SJCRH30 (cell line): ENCODE measurements at places on chromosomes 13 and 19. TPM values are rescaled to one million over a fixed set of nuclear protein-coding genes. Genes with fewer than 3 reads are reported as not detected.

- no peak overlapping the region for H3K27ac ChIP-seq
- peaks cover 17% of the 10 kb centered on the region for H3K36me3 ChIP-seq
- H3K4me3 ChIP-seq: no peak overlapping the region
- H3K4me1 ChIP-seq: peaks cover 7% of the 10 kb centered on the region
- H3K27me3 ChIP-seq: no peaks in the 10 kb centered on the region
These were observed 131.8 kb downstream of the STARD13 start for GRCh38 chr13:33153421-33154404.

C5AR2 gene
- total RNA-seq: not detected in 2 replicates

ADPRHL1 gene
- total RNA-seq: 1.9 and 2.2 TPM in 2 replicates

OR10H1 gene
- not detected in 2 replicates for total RNA-seq

DNA sequence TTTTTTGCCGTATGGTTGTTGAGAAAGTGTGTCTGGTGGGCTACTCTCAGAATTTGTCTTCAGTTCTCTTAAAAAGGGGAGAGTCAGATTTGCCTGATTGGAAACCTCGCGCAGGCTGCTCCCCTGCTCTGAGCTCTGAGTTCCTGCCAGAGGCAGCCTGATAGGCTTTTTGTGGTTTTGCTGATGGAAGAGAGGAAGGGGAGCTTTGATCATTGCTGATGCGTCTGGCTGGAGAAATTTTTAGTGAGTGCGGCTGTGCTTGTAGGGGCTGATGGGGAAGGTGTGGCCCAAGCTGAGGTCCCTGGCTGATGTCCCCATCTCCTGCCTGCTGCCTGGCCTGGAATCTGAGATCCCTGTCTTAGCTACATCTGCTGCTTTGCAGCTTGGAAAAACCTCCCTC, 2.8 kb downstream of the CHST8 start:
- H3K4me3 ChIP-seq: no peak overlapping the region
- H3K36me3 ChIP-seq: no peaks in the 10 kb centered on the region
- peak; percentile 23 for DNase-seq
- no peak overlapping the region for H3K27ac ChIP-seq
- peaks cover 11% of the 10 kb centered on the region; the same call in 1 of the 2 replicates for H3K4me1 ChIP-seq

GRCh38 chr19:10888421-10888866, 17.1 kb downstream of the CARM1 start:
- H3K4me1 ChIP-seq: peaks cover 30% of the 10 kb centered on the region
- no peaks in the 10 kb centered on the region for H3K27me3 ChIP-seq
- H3K4me3 ChIP-seq: no peak overlapping the region
- H3K27ac ChIP-seq: peak overlapping the region; percentile 68
- DNase-seq: peak; percentile 87
- no peaks in the 10 kb centered on the region for H3K36me3 ChIP-seq

GRCh38 chr19:13583114-13583513, 76.8 kb upstream of the CACNA1A start:
- H3K4me1 ChIP-seq: no peaks in the 10 kb centered on the region
- H3K36me3 ChIP-seq: no peaks in the 10 kb centered on the region
- no peak for DNase-seq

DNA sequence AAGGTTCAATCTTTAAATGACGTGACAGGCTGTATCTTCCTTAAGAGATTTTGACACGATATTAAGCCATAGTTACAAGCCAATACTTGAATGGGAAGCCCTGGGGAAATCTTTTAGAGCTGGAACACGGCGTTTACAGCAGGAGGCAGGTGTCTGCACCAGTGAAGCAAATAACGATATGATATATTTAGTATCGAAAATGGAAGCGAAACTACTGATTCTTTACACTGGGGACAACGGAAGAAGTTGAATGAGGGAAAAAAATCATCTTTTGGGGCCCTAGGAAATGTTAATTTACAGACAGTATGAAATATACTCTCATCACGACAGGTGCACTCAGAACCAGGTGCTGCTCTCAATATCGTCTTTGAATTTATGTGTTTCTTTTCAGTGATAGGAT, 793.9 kb upstream of the PCDH20 start:
- H3K27me3 ChIP-seq: no peaks in the 10 kb centered on the region
- no peak overlapping the region for H3K27ac ChIP-seq
- DNase-seq: no peak
- no peaks in the 10 kb centered on the region for H3K36me3 ChIP-seq
- no peak overlapping the region for H3K4me3 ChIP-seq

- H3K27ac ChIP-seq: no peak overlapping the region
- H3K36me3 ChIP-seq: no peaks in the 10 kb centered on the region
- no peaks in the 10 kb centered on the region for H3K27me3 ChIP-seq
- DNase-seq: no peak
These were observed 47.9 kb downstream of the CAB39L start for GRCh38 chr13:49395878-49396380.

- H3K4me1 ChIP-seq: no peaks in the 10 kb centered on the region
- DNase-seq: no peak
- no peak overlapping the region for H3K27ac ChIP-seq
- no peaks in the 10 kb centered on the region for H3K27me3 ChIP-seq
- H3K4me3 ChIP-seq: no peak overlapping the region
These were observed 43.3 kb downstream of the DLEU7 start for GRCh38 chr13:50800091-50800739.

DNA sequence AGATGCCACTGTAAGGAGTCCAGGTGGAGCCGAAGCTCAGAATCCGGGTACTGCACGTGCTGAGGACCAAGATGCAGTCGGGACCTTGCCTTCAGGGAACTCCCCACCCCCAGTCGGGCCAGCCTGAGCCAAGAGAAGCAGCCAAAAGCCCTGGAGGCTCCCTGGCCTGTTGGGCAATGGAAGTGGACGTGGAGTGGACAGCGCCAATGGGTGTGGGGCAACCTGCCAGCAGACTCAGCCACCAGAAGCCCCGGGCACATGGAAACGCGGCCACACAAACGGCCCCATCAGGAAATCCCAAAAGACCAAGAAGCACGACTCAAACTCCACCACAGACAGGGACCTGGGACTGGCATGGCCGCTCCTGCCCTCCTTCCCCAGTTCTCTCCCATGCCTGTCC, 30.0 kb upstream of the KCTD15 start:
- no peaks in the 10 kb centered on the region for H3K4me1 ChIP-seq
- H3K4me3 ChIP-seq: no peak overlapping the region
- no peak overlapping the region for H3K27ac ChIP-seq
- no peaks in the 10 kb centered on the region for H3K36me3 ChIP-seq

KIR2DL1 gene
- not detected in 2 replicates for total RNA-seq

DNA sequence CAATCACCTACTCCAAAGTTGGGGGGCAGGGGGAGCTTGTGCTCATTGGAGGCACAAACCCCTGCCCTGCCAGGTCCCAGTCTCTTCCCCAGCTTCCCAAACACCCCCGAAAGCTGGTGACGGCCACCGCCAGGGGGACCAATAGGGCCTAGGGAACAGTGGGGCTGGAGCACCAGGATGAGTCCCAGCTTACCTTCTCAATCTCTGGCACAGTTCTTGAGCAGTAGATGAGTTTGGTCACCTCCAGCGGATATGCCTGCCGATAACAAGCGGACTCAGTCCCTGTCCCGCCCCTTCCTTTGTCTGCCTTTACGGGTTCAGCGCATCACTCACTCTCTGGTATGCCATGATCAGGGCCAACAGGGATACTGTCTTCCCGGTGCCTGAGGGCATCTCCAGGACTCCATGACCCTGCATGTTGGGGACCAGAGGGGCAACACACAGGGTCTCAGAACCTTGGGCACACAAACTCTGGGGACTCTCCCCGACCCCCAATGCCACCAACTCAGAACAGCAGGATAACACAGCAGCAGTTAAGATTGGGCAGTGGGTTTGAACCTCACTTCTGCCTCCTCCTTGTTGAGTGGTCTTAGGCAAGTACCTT, 1.5 kb downstream of the ERCC2 start:
- H3K36me3 ChIP-seq: peaks cover 7% of the 10 kb centered on the region; the same call in 1 of the 2 replicates
- no peak overlapping the region for H3K27ac ChIP-seq
- no peaks in the 10 kb centered on the region for H3K27me3 ChIP-seq
- DNase-seq: no peak
- H3K4me3 ChIP-seq: no peak overlapping the region

GRCh38 chr13:111049791-111050538, 65.1 kb upstream of the ARHGEF7 start:
- peaks cover 16% of the 10 kb centered on the region for H3K4me1 ChIP-seq
- H3K36me3 ChIP-seq: no peaks in the 10 kb centered on the region
- H3K4me3 ChIP-seq: no peak overlapping the region
- peak; percentile 56 for DNase-seq
- no peak overlapping the region for H3K27ac ChIP-seq

TYROBP gene
- not detected in 2 replicates for total RNA-seq

GRCh38 chr19:32291876-32292275, 53.5 kb upstream of the ZNF507 start:
- H3K36me3 ChIP-seq: no peaks in the 10 kb centered on the region
- H3K27ac ChIP-seq: no peak overlapping the region
- peaks cover 9% of the 10 kb centered on the region; the same call in 1 of the 2 replicates for H3K4me1 ChIP-seq
- DNase-seq: no peak
- no peaks in the 10 kb centered on the region for H3K27me3 ChIP-seq

DNASE2 gene
- 16.4 and 16.8 TPM in 2 replicates for total RNA-seq

DNA sequence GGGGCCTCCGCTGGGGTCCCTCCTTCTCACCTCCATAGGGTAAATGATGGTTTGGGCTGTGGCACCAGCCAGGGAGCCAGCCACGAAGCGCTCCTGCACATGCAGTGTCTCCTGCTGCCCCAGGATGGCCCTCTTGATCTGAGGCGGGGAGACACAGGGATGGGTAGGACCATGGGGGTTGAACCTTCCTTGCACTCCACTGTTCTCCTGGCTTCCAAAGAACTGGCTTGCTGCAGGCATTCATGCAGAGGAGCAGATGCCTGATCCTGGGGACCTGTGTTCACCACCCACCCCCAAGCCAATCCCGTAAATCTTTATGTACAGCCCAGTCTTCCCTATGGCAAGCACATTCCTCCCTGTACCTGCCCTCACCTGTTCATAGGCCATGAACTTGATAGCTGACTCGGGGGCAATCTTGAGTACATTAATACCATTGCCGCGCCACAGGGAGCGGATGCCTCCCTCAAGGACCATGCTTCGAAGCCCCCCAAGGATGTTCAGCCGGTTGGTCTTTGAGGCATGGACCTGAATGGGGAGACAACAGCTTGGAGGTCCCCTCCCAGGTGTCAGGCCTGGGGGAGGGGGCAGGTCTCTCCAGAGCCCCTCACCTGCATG, 5.5 kb downstream of the SLC25A23 start:
- H3K4me3 ChIP-seq: no peak overlapping the region
- no peak for DNase-seq
- H3K36me3 ChIP-seq: no peaks in the 10 kb centered on the region
- no peaks in the 10 kb centered on the region for H3K27me3 ChIP-seq
- no peaks in the 10 kb centered on the region for H3K4me1 ChIP-seq
- no peak overlapping the region for H3K27ac ChIP-seq

DNA sequence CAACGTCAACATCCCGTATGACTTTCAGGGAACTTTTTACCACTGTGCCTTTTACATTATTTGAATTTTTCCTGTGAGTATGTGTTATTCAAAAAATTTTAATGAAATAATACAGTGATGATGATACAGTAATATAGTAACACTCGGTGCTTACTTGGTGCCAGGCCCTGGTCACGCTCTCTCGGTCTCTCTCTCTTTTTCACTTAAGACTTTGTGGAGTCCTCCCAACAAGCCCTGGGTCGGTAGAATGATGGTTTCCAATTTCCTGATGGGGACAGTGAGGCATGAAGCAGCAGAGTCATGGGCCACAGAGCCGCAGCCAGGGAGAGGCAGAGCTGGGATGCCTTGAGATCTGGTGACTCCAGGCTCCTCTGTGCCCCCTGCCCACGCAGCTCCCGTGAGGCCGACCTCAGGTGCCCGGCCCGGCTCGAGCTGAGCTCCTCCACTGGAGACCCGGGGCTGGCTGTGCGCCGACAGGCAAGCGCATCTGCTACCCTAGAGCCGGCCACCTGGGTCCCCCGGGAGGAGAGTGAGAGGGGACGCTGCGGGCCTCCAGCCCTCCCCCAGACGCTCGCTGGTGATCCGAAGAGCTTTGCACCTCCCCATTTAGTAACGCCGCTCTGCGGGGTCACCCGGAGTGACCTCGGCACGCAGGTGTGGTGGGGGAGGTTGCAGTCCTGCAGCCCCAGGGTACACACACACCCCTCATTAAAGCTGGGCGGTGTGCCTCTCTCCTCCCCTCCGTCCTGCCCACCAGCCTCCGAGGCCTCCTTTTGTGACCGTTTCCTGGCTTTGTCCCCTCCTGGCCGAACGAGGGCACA, 4.4 kb upstream of the SBK3 start:
- DNase-seq: peak; percentile 67
- H3K27ac ChIP-seq: peak overlapping the region; percentile 21; the same call in 1 of the 2 replicates
- peak overlapping the region; percentile 50 for H3K4me3 ChIP-seq
- no peaks in the 10 kb centered on the region for H3K36me3 ChIP-seq
- H3K27me3 ChIP-seq: peaks cover 12% of the 10 kb centered on the region

- DNase-seq: no peak
- H3K36me3 ChIP-seq: no peaks in the 10 kb centered on the region
- H3K4me1 ChIP-seq: no peaks in the 10 kb centered on the region; the same call in 1 of the 2 replicates
- no peaks in the 10 kb centered on the region for H3K27me3 ChIP-seq
These were observed 221.8 kb downstream of the ENOX1 start for GRCh38 chr13:43564952-43565351.

DNA sequence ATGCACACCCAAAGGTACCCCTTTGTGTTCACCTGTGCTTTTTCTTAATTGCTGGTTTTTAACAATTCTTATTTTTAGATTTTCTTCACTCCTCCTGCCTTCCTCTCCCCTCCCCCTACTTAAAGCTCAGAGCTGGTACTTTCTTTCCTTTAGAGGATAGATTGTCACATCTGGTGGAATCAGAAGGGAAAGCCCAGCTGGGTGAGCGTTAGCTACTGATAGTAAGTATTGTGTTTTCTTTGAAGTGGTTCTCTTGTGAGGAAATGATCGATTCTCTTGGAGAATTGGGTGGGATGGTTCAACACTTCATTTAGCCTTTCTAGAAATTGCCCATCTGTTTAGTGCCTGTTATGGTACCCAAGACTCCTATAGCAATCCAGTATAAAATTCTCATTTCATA, 84.8 kb downstream of the FLT1 start:
- no peaks in the 10 kb centered on the region for H3K27me3 ChIP-seq
- no peak overlapping the region for H3K27ac ChIP-seq
- H3K36me3 ChIP-seq: no peaks in the 10 kb centered on the region
- no peak for DNase-seq
